ENCODE measurements at places on chromosomes 3 and 15.

DNA sequence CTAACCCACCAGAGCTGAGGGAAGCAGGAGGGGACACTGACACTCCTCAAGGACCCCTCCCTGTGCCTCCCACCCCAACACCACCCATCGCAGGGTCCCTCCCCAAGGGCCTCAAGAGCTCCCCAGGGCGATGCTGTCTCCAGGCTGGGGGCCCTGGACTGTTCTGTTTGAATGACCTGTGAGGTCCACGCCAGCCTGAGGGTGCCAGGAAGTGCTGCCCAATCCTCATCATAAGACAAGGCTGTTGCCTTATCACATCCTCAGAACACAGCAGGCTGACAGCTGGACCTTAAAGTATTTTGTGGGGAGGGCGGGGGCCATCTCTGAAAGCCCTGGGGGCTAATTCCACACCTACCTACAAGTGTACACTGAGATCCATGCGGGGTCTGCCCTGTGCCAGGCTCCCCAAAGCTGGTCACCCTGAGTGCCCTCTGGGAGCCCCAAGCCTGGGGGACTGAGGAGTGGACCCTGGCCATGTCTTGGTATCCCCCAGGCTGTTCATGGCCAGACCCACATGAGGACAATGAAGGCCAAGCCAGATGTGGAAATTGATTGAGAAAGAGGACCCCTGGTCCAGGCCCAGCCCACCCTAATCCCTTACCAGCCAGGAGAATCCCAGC, 23.8 kb upstream of the GOLGA6C start:
- DNase-seq, result peak; percentile 36

GRCh38 chr3:108603691-108604090, 14.2 kb downstream of the DZIP3 start:
- DNase-seq, result no peak

- no peak for DNase-seq
Measured at GRCh38 chr15:63986751-63987341, 59.4 kb downstream of the DAPK2 start.

- no peak for DNase-seq
Measured at GRCh38 chr3:134621854-134622253, 29.0 kb downstream of the KY start.

DNA sequence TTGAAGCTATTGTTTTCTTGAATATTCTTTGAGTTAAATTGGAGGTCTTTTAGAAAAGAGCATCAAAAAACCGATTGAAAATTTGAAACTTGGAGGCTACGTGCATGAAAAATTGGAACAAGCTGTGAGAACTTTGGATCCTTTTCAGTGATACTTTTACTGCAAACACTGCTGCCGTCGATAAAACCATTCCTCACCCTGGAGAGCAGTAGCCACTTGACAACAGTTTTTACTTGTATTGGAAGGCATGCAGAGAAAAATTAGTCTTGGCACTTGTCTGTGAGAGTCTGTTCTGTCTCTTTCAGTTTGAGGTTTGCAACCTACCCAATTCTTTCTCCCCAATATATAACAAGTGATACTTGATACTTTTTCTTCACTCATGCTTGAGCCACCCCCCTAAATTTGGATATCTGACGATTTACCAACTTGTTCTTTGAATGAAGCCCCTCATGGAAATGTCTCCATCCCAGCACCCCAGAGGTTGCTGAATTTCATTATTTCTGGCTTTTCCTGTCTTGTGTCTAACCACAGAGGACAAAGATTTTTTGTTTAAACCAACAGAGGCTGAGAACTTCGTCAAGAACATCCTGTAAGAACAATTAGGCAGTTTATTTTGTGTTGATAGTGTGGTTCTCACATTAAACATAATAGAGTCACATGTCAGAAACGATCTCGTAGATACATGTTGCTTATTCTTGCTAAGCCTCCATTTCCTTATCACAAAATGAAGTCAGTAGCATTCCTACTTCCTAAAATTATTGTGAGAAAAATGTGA, 307.3 kb upstream of the PLSCR5 start:
- no peak for DNase-seq

DNA sequence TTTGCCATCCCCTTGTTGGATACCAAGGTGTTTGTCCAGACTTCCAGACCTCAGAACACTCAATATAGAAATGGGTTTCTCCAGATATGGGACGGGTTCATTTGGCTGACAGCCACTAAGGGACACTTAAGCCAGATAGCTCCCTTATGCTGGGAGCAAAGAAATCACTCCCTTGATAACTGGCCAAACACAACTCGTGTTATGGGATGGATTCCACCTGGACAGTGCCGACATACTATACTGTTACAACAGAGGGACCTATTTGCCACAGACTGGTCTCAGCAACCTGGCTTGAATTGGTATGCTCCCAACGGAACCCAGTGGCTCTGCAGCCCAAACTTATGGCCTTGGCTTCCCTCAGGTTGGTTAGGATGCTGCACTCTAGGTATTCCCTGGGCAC, 114.0 kb upstream of the PLCL2 start:
- no peak for DNase-seq

All from breast epithelium (tissue), 4 donors.